ENCODE measurements at places on chromosomes 11 and 22.

DNA sequence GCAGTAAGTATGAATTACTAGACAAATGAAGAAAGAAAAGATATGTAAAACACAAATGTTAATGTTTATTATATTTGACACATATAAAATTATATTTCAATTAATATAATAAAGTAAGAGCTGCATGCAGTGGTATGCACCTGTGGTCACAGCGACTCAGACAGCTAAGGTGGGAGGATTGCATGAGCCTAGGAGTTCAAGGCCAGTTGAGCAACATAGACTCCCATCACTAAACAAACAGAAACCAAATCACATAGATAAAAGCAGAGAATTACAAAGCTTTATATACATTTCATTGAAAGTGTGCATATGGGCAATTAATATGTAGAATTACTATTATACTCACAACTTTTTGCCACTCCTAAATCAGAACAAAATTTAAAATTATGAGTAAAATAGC lies 70.0 kb upstream of the HTATIP2 start:
- DNase-seq: no peak
- H3K4me3 ChIP-seq: no peak overlapping the region
- H3K4me1 ChIP-seq: peaks cover 4% of the 10 kb centered on the region
- H3K27me3 ChIP-seq: peaks cover 41% of the 10 kb centered on the region

- no peaks in the 10 kb centered on the region for H3K36me3 ChIP-seq
- peaks cover 15% of the 10 kb centered on the region for H3K4me1 ChIP-seq
- no peak for DNase-seq
- H3K27ac ChIP-seq: no peak overlapping the region
- H3K27me3 ChIP-seq: peaks cover under 1% of the 10 kb centered on the region
- no peak overlapping the region for H3K4me3 ChIP-seq
Measured at GRCh38 chr11:115765803-115766239, 261.6 kb upstream of the CADM1 start.

DNA sequence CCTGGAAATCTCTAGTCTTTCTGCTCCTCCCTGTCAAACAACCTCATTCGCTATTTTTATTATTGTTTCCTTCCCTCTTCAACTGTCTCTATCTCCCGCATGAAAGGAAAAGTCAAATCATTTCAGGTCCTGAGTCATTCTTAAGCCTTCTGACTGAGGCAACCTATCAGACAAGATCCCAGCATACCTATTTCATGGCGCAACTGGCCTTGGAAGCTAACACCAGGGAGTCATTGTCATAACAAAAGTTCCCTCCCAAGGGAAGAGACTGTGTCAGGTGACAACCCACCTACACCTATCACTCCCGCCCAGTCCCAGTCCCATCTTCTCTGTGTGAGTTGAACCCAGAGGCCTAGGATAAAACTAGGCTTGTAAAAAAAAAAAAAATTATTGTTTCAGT lies 10.2 kb upstream of the ARHGAP42 start:
- H3K27me3 ChIP-seq: no peaks in the 10 kb centered on the region
- H3K4me3 ChIP-seq: no peak overlapping the region
- no peak for DNase-seq
- no peaks in the 10 kb centered on the region for H3K36me3 ChIP-seq
- H3K27ac ChIP-seq: no peak overlapping the region
- peaks cover 10% of the 10 kb centered on the region for H3K4me1 ChIP-seq

- H3K36me3 ChIP-seq: no peaks in the 10 kb centered on the region
- H3K27me3 ChIP-seq: no peaks in the 10 kb centered on the region
- no peak for DNase-seq
- H3K4me3 ChIP-seq: no peak overlapping the region
Measured at GRCh38 chr11:95499516-95500135, 268.6 kb upstream of the SESN3 start.

GRCh38 chr11:115787302-115787701 lies 283.1 kb upstream of the CADM1 start:
- no peak for DNase-seq
- H3K27me3 ChIP-seq: no peaks in the 10 kb centered on the region
- no peak overlapping the region for H3K4me3 ChIP-seq
- H3K27ac ChIP-seq: no peak overlapping the region
- H3K36me3 ChIP-seq: no peaks in the 10 kb centered on the region

GRCh38 chr11:69598147-69598546 lies 42.8 kb upstream of the CCND1 start:
- H3K36me3 ChIP-seq: no peaks in the 10 kb centered on the region
- H3K27ac ChIP-seq: no peak overlapping the region
- peaks cover 16% of the 10 kb centered on the region for H3K4me1 ChIP-seq
- DNase-seq: no peak

DNA sequence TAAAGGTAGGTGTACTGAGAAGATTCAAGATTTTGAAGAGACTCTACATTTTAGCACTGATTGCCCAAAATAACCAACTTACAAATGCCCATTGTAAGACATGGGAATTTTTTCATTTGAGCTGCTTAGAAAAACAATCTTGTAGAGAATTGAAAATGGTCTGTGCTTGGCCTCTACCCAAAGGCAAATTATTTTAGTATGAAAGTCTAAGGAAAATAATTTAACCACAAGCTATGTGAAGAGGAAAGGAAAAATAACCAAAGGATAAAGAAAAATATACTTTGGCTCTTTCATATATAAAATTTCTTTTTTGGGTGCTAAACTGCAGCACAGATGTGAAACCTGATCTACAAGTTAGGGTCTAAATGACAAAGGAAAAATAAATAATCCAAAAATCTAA lies 54.9 kb downstream of the ME3 start:
- peaks cover 5% of the 10 kb centered on the region for H3K36me3 ChIP-seq
- peaks cover 4% of the 10 kb centered on the region for H3K4me1 ChIP-seq
- DNase-seq: no peak

All from type B pancreatic cell (in vitro differentiated cells).